Activated CD4-positive, CD25-positive, alpha-beta regulatory T cell treated with anti-CD3 and anti-CD28 coated beads, Interleukin-2, amount 50 U/mL, for 24 hours (primary cell): ENCODE measurements at places on chromosomes 11 and 22.

GRCh38 chr11:57277845-57278720 lies 41.0 kb upstream of the APLNR start:
- ATAC-seq: no peak

- no peak for ATAC-seq
These were observed 42.2 kb upstream of the PRDM11 start for GRCh38 chr11:45104006-45104789.

DNA sequence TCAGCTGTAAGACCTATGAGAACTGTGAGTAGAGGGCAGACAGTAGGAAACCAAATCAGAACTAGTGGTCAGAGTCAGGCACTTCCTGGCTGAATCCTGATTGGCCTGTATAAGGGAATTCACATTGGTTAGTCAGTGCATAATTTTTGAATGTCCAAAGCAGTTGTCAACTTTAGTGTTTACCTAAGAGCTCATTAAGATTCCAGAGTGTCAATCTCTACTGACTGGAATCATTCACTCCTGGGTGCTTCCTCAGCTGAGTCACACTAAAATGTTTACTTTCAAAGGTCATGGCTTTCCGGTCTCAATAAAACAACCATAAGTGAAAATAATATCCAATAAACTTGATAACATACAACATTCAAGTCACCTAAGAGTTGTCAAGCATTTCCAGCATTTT lies 306.1 kb downstream of the C11orf87 start:
- no peak for ATAC-seq

DNA sequence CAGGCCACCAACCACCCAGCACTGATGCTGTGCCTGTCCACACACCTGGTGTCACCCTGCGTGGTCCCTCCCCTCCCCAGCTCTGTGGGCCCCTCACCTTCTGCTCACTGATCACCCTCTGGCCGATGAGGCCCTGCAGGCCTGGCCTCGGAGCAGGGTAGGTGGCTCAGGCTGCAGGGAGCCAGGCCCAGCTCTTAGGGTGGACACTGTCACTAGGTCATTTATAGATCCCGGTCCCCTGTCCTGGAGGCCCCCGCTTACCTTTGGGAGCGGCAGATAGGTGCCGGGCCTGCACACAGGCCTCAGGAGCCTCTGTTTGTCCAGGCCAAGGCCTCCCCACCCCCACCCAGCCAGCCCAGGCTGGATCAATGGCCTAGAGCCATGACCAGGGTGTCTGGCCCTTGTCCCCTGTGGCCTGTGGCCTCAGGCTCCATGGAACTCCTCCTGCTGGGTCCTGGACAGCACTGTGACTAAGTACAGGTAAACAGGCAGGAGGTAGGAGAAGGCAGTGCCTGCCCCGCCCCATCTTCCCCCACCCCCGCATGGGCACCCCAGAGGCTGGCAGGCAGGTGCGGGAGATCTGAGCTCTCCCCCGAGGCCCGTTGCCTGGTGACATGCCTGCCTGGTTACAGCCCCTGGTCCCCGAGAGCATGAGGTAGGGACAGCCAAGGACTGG lies at the start of gene TMPRSS6:
Gene TMPRSS6, minus strand, starts transcription at position 472 of the 676 bp plus-strand sequence. CDS start 6,296 bp downstream, outside the sequence.
- no peak for ATAC-seq
